ENCODE measurements at places on chromosomes 11 and 22.

DNA sequence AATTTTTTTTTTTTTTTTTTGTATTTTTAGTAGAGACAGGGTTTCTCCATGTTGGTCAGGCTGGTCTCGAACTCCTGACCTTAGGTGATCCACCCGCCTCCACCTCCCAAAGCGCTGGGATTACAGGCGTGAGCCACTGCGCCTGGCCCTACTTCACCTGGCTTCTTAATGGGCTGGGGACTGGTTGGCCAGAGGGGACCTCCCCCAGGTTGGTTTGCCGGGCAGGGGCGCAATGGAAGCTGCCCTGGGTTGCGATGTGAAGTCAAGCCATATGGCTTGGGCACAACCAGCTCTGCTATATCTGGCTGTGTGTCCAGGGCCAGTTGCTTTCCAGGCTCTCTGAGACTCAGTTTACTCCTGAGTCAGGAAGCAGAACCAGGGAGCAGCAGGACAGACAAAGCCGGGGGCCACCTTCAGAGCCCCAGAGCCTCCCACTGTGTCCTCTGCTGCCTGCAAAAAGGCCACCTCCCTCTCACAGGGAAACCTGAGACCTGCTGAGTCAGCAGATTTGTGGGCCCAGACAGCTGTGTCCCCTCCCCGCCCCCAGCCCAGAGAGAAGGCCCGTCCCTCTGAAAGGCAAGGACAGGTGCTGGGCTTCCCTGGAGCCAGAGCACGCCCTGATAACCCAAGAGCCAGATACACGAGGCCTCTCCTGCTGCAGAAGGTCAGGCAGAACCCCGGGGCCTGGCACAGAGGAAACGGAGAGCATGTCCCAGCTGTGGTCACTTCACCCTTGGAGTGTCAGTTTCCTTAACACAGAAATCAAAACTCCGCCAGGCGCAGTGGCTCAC is 29.2 kb upstream of the DAGLA start:
- no peak for DNase-seq

- no peak for DNase-seq
These were observed 1.2 kb downstream of the KBTBD4 start for GRCh38 chr11:47577460-47578041.

DNA sequence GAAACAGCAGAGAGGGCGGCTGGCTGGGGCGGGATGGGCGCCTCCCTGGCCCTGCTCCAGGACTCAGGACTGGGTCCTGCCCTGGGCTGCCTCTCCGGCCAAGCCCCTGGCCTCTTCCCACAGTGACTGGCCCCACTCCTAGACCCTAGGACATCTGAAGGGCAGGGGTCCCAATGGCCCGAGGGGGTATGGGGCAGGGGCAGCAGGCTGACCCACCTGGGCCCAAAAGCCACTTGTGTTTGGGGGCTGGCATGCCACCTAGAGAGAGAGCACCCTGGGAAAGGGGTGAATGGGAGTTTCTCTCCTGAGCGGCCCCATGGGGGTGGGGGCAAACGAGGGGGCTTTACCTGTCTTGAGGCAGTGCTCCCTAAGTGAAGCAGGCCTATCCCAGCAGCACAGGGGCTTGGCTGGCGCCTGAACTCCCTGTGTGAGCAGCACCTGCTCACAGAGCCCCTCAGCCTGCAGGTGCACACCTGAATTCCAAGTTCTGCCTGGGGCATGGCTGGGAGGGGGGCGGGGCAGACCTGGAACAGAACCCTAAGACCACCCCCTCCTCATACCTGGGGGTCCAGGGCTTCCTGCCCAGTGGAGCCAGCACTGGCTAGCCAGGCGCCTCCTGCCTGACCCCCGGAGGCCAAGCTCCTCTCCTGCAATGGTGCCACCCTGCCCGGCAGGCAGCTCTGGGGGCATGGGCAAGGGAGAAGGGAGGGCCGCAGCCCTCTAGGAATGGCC is 16.9 kb downstream of the DUSP8 start:
- no peak for DNase-seq

DNA sequence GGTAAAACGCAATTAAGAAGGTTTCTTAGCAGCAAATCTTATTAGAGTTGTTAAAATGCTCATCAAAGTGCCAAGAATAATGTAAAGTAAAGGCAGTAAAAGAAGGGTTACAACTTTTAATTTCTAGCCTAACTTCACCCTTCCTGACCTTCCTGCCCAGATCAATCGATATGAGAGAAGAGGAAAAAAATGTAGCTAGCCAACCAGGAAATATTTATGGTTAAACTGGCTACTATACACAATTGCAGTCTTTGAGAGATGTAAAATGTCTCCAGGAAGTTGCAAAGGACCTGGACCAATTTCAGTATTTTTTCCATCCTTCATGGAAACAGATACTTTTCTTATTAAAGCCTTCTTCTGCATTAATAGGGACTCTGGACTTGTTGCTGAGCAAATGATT is 141.8 kb upstream of the CCDC90B start:
- no peak for DNase-seq

DNA sequence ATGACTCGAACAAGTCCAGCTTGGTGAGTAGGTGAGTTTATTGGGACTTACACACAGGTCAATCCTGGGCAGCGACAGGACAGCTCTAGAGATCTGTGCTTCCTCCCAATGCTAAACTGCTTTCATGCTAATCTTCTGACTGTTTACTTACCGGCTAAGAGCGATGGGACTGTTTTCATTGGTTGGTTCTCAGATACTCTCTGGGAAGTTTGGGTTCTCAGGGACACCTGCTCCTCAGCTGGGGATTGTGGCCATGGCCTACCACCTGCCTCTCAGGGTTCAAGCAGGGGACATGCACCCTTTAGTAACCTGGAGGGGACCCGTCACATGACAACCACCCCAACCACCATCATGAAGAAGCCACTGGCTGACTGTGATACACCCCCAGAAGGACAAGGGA is 13.1 kb downstream of the APOL2 start:
- no peak for DNase-seq

- DNase-seq: peak; percentile 18
These were observed 66.2 kb upstream of the ZC3H12C start for GRCh38 chr11:110026858-110027626.

- DNase-seq: no peak
These were observed 9.2 kb downstream of the SIPA1 start for GRCh38 chr11:65646958-65647701.

- DNase-seq: no peak
These were observed 14.3 kb downstream of the C1QTNF6 start for GRCh38 chr22:37173709-37174108.

- DNase-seq: no peak
These were observed 3.3 kb upstream of the CTR9 start for GRCh38 chr11:10747733-10748132.

- DNase-seq: no peak
These were observed 78.4 kb downstream of the CDKN1C start for GRCh38 chr11:2807025-2807681.

DNA sequence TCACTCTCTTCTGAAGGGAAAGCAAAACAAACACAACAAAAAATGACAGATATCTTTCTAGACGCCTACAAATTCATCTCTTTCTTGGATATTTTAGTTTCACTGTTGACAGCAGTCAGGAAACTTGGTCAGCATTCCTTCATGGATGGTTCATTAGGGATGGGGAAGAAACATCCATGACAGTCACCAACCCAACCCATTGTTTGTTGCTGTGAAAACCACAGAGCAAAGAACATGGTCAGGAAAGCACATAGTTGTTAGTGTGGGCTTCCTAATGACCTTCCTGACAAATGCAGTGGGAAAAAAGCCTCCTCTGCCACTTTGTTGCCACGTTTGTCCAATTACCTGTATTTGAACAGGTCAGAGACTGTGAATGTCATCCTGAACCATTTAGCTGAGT is 139.8 kb upstream of the SNX19 start:
- DNase-seq: no peak

GRCh38 chr22:45441138-45441537 is 27.6 kb downstream of the RIBC2 start:
- DNase-seq: no peak

- DNase-seq: no peak
These were observed 2.7 kb downstream of the POU2AF1 start for GRCh38 chr11:111376181-111376871.

DNA sequence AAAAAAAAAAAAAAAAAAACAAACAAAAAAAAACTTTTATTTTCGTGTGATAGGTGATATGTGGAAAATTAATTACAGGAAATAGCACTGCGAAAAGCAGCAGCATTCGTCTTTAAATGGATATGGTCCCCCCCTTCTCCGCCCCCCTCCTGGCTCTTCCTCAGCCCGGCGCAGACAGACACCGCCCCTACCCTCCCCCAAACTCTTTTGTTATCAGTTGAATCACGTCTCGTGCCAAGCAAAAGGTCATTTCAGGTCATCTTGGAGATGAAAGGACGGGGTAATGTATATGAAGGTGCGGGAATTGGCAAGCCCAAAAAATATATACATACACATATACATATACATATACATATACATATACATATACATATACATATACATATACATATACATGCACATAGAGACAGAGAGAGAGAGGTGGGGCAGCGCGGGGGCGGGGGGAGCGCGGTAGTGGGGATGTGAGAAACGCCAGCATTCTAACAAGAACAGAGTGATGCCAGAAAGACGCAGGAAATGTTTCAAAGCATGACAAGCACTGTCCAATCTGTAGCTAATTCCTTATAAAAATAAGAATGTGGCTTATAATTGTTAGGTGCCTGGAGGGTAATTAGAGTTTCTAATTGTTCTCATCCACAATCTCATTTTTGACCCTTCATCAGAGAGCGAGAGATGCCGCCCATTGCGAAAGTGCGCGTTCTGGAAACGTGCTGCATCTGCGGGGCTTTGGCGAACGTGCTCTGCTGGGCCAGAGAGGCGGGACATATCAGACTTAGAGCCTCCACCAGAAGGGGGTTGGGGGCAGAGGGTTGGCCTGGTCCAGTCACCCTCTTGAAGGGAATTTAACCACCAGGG is 214.5 kb upstream of the UBASH3B start:
- no peak for DNase-seq

- no peak for DNase-seq
These were observed 484 bp downstream of the CHCHD10 start for GRCh38 chr22:23767303-23767672.

DNA sequence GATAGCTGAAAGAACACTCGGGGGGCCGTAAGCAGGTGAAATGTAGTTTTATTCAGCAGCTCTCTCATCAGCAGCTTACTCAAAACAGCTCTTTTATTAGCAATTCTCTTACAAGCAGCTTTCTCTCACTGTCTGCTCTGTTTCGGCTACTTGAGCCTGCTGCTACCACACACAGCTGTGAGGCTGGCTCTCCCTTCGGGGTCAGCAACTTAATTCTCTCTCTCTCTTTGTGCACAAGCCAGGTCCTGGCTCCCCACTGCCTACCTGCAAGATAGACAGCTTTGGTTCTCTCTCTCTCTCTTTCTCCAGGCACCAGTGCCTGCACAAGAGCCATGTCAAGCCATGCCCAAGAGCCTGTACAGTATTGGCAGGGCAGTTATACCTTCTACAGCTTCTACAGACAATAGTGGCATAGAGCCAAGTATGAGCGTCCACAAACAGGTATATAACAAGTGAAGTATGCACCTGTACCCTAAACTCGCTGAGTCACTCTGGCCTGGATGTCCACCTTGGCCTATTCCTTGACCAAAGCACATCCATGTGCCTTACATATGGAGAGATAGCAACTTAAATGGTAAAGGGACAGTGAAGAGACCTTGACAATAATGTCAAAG is 110.8 kb downstream of the MTNR1B start:
- no peak for DNase-seq

- DNase-seq: no peak
These were observed 910.1 kb downstream of the TBC1D22A start for GRCh38 chr22:47672526-47672925.

DNA sequence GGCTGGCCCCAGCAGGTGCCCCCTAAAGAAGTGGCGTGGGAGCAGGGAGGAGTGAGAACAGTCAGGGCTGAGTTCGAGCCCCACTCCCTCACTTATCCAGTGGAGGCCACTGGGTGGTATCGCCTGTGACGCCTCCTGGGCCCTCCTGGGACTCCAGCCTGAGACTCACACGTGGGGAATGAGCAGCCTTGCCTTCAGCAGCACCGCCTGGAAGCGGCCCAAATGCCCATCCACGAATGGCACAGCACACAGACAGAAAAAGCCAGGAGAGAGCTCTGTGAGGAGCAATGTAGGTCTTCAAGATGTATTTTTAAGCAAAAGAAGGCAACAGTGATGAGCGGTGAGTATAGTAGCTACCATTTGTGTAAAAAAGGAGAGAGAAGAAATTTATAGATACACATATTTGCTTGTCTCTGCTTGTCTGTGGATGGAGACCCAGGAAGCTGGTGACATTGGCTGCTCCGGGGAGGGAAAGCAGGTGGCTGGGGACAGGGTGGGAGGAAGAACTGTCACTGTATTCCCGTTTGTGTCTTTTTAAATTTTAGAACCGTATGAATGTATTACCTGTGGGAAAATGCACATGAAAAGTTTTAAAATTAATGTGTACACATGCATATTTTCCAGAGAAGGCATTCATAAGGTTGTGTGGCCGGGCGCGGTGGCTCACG is 13.2 kb downstream of the KCNJ4 start:
- DNase-seq: no peak

DNA sequence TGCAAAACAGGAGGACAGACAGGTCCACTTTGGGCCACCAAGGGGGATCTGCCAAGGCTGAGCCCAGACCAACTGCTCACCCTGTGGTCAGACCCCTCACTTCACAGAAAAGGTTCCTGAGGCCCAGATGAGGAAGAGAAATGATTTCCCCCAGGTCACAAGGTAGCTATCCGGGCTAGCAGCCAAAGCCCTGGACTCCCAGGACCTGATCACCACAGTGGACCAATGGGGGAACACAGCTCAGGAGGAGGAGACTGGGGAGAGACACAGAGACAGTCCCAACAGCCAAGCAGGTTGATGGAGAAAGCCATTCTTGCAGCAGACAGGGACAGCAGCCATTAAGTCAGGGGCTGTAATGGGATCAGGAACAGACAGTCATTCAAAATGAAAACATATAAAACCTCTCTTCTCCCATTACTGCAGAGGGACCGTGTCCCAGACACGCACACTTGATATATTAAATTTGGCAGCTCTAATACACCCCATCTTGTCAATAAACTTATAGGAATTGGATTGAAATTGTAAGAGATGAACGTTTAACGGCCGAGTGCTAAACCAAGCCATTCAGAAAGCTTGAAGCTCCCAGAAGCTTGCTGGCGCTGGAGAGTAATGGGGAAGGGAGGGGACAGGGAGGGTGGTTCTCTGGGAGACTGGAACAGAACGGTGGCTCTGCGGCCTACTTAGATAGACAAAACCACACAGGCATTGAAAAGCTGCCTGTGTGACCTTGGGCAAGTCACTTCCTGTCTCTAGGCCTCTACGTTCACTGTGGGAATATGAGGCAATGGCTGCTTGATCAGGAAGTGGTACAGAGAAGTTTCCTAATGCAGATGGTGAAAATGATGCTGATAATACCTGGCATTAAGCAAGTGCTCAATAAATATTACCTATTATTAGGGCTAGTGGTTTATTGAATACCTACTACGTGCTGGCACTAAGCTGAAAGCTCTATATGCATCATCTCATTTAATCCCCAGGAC is 16.0 kb downstream of the ZMAT5 start:
- no peak for DNase-seq
